ENCODE measurements at places on chromosomes 2 and 18.

DNA sequence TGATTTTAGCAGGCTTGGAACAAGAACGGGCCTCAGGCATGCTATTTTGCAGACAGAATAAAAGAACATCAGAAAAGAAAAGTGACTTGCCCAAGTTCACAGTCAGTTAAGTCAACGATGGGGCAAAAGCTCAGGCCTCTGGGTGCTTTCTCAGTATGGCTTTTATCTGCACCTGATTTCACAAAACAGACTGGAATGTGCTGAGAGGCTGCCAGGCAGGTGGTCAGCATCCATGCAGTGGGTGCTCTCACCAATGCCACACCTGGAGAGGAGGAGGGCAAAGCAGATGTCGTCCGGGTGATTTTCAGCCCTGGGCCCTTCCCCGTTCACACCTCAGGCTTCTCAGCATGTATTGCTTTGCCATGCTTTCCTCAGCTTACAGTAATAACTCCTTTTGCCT, 854.6 kb downstream of the RNF144A start:
- no peak for DNase-seq

- no peak for DNase-seq
Observed at GRCh38 chr2:236603361-236604015, 33.9 kb downstream of the ACKR3 start.

GRCh38 chr2:66824926-66825325, 390.0 kb downstream of the MEIS1 start:
- DNase-seq, result no peak

- DNase-seq, result no peak
Observed at GRCh38 chr18:49663899-49664890, 102.3 kb downstream of the LIPG start.

DNA sequence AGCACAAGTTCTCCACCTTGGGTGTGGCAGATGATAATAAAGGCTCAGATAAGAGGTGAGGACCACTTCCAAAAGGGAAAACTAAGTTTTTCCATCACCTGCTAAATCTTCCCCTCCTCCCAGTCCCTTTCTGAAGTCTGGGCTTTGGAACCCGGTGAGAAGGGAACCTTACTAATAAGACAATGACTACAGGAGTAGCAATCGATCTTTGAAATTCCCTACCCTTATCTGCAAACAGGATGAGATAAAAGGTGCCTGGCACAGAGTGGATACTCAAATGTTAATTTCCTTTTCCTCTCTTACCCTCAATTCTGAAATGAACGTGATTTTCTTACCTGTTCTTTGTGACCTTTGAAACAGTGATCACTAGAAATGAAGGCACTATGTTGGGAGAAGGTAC, 69.7 kb upstream of the NARS1 start:
- no peak for DNase-seq

GRCh38 chr18:79491081-79491551, 95.4 kb downstream of the NFATC1 start:
- DNase-seq, result no peak

DNA sequence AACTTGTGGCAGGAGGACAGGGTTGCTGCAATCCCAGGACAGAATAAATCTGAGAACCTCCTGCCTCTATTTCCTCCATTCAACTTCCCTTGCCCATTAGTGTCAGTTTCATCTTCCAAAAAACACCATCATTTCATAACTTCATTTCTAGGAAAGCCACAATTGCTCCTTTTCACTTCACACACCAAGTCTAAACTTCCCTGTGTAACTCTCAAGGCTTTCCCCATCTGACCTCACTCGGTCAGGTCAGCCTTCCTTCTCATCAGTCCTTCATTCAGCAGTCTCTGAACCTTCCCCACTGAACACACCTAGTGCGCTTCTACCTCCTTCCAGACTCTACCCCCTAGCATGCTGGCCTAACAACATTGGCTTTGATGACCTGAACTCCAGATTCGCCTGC, 35.8 kb downstream of the TCF7L1 start:
- DNase-seq, result no peak

GRCh38 chr2:42106257-42106816, 58.5 kb downstream of the PKDCC start:
- DNase-seq, result no peak

- no peak for DNase-seq
Observed at GRCh38 chr2:230949966-230950873, 25.2 kb upstream of the GPR55 start.

DNA sequence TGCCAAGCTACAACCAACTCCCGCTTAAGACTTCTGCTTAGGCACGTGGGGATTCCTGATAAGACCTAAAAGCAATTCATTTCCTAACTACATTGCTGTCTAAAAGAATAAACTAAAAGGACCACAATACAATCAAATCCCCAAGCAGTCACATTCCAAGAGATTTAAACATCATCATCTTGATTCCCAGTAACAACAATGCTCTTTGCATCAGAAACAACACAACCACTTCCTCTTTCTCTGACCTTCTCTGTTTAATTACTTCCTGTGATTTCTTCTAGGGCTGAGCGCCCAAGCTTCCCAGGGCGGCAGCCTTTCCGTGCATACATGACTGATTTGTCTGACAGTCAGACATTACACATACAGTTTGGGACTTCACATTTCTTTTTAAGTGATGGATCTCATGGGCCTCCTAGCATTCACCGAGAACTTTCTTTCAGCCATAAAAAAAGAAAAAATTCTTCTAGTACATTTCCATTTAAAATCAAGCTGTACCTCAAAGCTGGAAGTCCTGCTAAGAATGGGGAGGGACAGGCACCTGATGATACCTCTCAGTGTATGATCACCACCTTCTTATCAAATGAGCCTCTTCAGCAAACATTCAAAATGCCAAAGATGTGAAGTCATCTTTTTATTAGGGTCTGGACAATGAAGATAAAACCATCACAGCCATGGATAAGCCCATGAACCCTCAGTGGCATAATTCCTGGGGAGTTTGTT, 11.5 kb downstream of the SPRED2 start:
- DNase-seq, result no peak

- no peak for DNase-seq
Observed at GRCh38 chr2:203849010-203849409, 18.6 kb upstream of the CTLA4 start.

DNA sequence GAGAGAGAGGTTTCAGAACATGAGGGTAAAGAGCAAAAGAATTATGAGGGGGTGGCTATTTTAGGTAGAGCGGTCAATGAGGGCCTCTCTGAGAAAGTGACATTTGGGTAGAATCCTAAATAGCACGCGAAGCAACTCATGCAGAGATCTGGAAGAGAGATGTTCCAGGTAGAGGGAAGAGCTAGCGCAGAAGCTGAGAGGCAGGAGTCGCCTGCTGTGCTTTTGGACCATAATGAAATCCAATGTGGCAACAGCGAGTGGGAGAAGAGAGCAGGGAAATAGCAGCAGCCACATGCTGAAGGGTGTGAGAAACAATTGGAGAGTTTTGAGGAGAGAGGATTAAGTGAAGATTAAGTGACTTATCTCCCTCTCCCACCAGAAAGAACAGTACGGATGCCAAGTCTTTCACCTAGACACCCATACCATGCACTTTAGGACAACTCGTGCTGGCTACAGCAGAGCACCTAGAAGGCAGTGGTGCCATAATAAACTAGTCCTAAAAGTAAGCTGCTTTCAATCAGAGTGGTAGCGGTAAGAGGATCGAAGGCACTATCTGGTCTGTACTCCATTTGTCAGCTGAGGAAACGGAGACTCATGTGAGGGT, 129.7 kb downstream of the LRP2 start:
- DNase-seq, result no peak

DNA sequence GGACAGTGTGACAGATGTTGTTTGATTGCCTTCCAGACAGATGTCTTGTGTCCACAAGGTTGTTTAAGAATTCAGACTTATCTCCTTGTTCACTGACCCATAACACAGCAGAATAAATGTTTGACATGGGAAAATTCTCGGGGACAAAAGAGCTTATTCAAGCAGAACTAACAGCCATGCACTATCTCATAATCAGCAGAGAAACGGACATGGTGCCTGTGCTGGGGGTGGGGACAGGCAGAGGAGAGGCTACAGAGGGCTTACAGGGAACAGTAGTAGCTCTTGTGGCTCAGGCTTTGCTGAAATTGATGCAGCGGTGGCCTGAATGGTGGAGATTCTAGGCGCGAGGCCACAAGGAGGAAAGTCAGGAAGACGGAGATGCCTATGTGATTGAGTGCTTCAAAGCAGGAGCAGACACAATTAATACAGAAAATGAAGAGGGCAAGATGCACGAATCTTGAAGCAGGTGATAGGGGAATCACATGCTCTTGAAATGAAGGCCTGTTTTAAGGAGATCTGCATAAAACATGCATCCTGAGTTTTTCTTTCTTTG, 62.0 kb upstream of the CAB39 start:
- no peak for DNase-seq

- no peak for DNase-seq
Observed at GRCh38 chr2:43025709-43026295, 200.6 kb downstream of the ZFP36L2 start.

GRCh38 chr2:120334068-120334467, 11.9 kb upstream of the INHBB start:
- DNase-seq, result no peak

- no peak for DNase-seq
Observed at GRCh38 chr2:41906338-41906725, 141.5 kb upstream of the PKDCC start.

DNA sequence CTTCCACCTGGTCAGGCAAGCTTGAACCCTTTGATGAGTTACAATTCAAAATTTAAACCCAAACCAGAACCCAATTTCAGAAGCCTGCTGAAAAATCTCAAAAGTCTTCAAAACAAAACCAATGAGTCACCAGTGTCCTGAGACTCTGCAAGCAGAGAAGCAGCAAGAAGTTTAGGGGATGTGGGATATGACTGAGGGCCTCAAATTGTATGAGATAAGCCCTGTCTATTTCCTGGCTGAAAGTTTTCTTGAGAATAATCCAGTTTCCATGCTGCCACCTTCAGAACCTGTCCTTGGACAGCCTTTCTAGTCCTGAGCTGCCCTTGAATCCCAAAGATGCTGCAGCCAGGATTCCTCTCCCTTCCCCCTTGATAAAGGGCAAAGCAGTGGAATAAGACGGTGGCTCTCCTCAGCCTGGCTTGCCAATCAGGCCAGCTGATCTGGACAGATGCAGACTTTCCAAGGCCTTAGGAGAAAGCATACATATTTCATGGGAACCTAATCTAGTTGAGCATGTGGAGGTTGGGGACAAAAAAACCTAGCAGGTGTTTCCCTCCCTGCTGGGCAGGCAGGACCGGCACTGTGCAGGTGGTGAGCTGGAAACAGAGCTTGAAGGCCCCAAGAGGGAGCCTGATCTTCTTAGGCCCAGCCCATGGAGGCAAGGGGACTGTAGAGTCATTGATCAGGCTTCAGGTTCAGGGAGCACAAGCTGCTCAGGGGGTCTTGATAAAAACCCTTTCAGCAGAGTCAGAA, 278.0 kb upstream of the MGAT5 start:
- DNase-seq, result no peak

- DNase-seq, result no peak
Observed at GRCh38 chr2:241081643-241082340, 20.3 kb downstream of the MTERF4 start.

- DNase-seq, result peak; percentile 23
Observed at GRCh38 chr2:135997380-135997779, 12.0 kb upstream of the DARS1 start.

DNA sequence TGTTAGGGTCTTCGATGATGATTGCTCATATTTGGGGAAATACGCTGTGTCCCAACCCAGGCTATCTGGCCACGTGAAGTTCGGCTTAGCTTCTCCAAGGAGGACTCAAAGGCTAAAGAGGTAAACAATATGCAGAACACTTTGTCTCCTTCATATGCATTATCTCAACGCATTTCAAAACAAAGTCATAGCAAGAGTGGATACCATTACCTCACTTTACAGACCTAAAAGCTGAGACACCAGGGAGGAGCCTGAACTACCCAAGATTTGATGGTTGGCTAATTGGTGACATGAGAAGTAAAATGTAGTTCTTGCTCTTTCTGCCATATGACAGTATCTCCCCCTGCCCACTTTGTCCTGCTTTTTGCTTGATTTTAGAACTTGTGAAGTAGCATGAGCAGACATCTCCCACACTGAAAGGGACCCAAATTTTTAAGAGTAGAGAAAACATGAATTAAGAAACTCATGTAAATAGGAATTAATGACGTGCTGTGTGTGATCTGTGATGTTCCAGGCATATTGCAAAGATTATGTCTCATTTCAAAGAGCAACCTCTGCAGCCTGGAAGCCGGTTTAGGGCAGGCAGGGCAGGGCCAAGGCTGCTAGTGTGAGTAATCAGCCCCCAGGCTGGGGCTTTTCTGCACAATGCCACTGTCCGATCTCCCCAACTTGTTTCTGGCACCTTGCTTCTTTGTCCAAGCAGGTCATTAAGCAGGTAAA, 144.5 kb downstream of the BCL11A start:
- no peak for DNase-seq

- no peak for DNase-seq
Observed at GRCh38 chr2:144946263-144946662, 426.3 kb upstream of the ZEB2 start.

- DNase-seq, result peak; percentile 61
Observed at GRCh38 chr2:152718909-152719645, 657 bp downstream of the ARL6IP6 start.

DNA sequence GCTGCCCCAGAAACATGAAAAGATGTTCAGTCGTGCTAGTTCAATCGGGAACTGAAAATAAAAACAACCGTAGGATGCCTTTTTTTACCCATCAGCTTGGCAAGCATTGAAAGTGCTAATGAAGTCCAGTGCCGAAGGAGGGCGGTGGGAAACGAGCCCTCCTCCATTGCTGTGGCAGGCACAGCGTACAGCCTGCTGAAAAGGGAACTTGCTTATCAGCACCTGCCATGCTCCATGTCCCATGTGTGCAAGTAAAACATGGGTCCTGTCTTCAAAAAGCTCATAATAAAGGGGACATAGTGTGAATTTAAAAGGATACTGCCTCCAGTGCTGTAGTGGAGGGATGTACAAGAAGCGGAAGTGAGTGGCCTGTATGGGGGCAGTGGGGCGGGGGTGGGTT, 82.4 kb downstream of the ARMC9 start:
- no peak for DNase-seq

GRCh38 chr2:149420053-149420963, 89.9 kb downstream of the LYPD6 start:
- DNase-seq, result no peak

GRCh38 chr18:59005262-59005661, 134.4 kb upstream of the SEC11C start:
- DNase-seq, result no peak

GRCh38 chr2:98623657-98624056, 15.3 kb downstream of the UNC50 start:
- DNase-seq, result no peak

GRCh38 chr2:56040834-56041233, 117.3 kb upstream of the EFEMP1 start:
- no peak for DNase-seq

GRCh38 chr2:241289053-241289452, 26.4 kb downstream of the HDLBP start:
- no peak for DNase-seq

GRCh38 chr2:28252311-28252710, 140.3 kb upstream of the FOSL2 start:
- no peak for DNase-seq

GRCh38 chr2:162365392-162365791, 21.5 kb downstream of the GCA start:
- no peak for DNase-seq

- no peak for DNase-seq
Observed at GRCh38 chr2:10755621-10756020, 34.2 kb downstream of the ATP6V1C2 start.

GRCh38 chr2:106575955-106576354, 88.8 kb downstream of the CD8B2 start:
- DNase-seq, result no peak

Data from NCI-H1436 (cell line).